ENCODE measurements at places on chromosomes 13 and 19.

DNA sequence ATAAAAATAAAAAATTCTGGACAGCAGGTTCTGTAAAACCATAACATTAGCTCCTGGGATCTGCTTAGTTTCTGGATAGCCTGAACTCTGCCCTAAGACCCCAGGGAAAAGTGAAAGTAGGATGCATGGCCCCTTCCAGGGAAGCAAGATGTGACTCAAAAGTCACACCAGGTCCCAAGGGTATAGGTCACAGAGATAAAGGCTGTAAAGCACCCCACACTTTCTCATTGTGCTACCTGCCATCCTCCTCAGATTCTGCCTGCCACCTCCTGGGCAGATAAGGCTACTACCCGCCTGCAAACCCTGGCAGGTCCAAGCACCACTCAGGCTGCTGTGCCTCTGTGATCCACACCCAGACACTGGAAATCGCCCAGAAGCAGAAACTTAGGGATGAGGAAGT is 20.6 kb downstream of the FFAR2 start:
- peak; percentile 25 for DNase-seq

DNA sequence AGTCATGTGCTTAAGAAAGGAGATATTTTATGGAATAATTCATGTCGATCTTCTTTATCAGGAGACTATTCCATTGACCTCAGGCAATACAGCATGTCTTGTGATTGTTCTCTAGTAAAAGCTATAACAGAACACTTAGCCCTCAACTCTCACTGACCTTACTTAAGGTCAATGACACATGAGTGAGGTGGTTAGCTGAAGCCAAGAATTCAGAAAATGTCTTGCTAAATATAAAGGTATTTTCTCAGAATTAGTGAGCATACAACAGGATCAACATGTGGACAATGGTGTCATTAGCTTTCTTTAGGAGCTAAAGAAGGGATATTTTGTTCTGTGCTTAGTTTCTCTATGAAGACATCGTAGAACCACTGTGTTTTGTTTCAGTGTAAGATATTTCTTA is 1730.4 kb upstream of the SLC10A2 start:
- DNase-seq = no peak

GRCh38 chr13:78610381-78610883 is 7.1 kb upstream of the POU4F1 start:
- peak; percentile 15 for DNase-seq

DNA sequence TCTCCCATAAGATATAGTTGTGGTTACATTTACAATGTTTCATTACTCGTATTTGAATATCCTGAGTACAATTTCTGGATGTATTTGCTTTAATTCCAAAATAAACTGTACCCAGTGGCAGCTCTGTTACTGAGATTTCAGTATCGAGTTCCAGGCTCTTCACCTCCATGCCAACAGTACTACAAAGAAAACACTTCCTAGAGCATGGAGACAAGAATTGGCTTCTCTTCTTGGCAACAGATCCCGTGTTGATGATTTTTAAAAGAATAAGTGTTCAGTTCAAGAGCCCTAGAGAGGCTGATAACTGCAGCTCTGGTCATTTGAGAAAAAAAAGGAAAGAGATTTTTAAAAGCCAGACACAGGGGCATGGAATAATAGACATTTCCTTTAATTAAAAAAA is 302.8 kb downstream of the EFNB2 start:
- no peak for DNase-seq

DNA sequence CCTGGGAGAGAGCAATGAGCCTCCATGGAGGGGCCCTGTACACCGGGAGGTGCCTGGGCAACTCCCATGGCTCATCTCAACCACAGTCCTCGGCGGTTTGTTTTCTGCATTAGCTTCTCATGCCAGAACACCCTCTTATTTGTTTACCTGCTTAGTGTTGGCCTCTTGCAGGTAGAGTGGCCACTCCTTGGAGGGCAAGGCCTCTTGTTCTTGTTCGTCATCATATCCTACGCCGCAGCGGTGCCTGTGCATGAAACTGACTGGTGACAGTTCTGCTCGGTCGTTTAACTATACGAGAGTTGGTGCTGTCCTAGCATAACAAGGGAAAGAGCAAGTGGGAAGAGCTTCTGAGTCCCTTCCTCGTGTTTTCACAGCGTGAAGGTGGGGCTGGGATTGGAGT is 40.5 kb upstream of the RNF113B start:
- DNase-seq = no peak

DNA sequence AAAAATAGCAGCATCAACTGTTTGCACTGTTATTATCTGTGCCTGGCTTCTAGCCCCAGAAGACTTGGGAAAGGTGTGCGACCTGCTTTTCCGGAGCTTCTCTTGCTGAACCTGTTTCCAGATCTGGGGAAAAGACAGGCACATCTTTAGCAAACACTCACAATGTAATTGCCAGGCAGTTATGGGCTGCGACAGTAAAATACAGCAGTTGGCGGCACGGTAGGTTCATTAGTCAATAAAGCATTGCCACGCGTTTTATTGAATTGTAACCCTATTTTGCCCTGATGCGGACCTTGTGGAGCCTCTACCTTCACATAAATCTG is 223.7 kb upstream of the TSHZ3 start:
- DNase-seq = no peak

DNA sequence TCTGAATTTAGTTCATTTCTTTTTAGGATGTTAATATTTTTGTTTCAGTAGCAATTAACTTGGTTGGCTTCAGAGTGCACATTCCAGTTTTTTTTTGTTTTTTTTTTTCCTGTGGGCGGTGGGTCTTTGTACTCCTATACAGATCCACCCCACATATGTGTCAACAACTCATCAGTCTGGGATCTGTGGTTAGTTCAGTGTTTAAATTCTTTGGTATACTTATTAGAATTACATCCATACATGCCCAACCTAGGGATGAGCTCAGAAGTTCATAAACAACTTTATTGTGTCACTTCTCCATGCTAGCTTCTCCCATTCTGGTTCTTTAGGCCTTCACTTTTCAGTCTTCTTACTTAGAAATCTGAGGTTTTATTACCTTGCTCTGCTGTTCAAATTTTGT is 50.9 kb downstream of the PCCA start:
- peak; percentile 8 for DNase-seq

GRCh38 chr13:104491916-104492315 is 1425.7 kb upstream of the SLC10A2 start:
- DNase-seq = no peak

DNA sequence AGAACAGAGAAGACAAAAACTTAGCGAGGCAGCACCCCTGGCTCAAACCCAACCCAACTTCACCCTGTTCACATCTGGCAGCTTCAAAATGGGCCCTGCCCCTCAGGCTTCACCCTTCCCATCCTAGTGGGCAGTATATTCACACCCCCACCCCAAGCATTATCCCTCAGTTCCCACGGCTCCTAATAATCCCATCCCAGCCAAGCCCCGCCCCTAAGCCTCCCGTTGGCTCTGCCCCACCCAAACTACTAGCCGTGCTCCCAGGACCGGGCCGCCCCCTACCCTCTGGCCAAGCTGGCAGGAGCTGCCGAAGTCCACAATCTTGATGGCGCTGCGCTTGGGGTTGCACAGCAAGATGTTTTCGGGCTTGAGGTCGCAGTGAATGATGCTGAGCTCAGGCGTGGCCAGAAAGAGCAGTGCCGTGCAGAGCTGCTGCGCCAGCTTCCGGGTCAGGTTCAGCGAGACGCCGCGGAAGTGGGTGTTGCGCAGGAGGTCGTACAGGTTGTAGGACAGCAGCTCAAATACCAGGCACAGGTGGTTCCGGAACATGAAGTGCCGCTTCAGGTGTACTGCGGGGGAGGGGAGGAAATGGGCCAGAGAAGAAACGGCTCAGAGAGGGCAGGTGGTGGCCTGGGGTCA is 5.8 kb downstream of the DYRK1B start:
- DNase-seq = no peak

DNA sequence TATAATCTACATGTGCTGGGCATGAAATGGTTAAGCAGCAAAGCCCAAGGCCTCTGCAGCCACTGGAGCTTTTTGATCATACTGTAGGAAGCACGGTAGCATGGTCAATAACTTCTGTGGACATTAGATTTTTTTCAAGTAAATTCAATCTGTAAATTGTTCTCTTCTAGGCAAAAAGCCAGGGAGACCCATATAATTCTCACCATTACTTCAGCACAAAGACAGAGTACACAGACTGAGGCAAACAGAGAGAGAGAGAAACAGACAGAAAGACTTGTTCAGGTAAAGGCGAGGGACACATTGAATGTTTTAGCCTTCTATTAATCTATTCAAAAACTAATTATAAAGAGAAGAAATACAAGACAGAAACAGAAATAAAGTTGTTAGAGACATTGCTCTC is 349.4 kb downstream of the RFC3 start:
- no peak for DNase-seq

- DNase-seq = peak; percentile 74
Measured at GRCh38 chr13:32639502-32640105, 53.4 kb downstream of the PDS5B start.

DNA sequence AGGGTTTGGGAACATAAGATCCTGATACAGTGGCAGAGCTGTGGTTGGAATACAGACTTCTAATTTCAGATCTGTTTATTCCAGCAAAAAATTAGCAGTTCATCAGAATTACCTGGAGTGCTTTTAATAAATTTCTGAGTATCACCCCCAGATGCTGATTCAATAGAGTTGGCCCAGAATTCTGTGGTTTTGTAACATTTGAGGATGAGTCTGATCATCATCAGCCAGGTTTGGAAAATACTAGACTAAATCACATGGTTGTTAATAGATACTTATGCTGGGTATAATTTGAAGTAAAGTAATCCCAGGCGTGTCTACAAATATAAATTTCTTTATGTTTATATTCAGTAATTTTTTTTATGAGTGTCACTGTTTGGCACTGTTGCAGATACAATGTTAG is 4.8 kb downstream of the USPL1 start:
- DNase-seq = no peak

DNA sequence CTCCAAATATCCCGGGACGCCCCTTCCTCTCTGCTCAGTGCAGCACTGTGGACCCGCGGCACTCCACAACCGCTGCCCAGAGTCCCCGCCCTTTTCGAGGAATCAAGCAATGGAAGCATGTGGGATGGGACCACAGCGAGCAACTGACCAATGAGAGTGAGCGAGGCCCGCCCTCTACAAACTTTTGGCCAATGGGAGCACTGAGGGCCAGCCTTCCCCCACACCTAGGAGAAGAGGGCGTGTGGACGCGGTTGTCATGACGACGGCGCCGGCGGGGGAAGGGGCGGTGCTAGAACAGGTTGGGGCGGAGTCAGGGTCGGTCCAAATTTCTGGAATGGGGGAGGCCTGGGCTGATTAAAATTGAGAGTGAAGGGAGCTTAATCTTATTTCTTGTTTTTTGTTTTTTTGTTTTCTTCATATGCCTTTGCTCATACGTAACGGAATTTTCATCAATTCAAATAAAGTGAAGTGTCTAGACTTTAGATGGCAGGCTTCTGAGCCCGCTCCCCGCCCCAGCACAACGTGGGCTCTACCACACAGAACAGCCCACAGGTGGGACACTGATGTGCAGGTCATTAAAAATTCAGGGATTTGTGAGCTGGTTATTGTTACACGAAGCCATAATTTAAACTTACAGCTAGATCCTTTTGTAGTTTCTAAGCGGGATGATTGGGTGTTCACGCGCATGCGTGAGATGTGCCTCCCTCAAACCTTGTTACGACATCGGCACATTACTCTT is at the start of gene DNAAF3:
Gene DNAAF3, minus strand, starts transcription at position 84 of the 739 bp plus-strand sequence. CDS start 200 bp downstream, outside the sequence.
- peak; percentile 96 for DNase-seq

DNA sequence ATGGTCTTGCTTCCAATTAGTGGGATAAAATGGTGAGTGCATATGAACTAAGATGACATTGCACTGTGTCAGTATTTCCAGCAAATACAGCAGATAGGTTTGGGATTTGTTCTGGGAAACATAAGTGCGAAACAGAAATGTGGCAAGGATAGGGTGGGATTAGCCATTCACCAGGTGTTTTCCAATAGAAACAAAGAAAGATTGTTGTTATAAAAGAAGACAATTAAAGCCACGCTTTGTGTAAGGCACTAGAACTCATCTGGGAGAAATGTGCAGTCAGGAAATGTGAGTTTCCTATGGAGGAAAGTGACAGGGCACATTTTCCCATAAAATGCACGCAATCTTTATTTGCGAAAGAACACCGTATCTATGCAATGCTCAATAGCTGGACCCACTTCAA is 1547.8 kb downstream of the EFNB2 start:
- DNase-seq = no peak

- no peak for DNase-seq
Measured at GRCh38 chr13:52155177-52155576, 4.2 kb downstream of the NEK3 start.

- no peak for DNase-seq
Measured at GRCh38 chr13:86731987-86732386, 932.8 kb upstream of the SLITRK6 start.

GRCh38 chr13:25490236-25490635 is 118.5 kb downstream of the ATP8A2 start:
- no peak for DNase-seq

- DNase-seq = no peak
Measured at GRCh38 chr19:2126879-2127518, 24.4 kb downstream of the AP3D1 start.

GRCh38 chr19:55348317-55349034 is 6.0 kb downstream of the COX6B2 start:
- DNase-seq = no peak

DNA sequence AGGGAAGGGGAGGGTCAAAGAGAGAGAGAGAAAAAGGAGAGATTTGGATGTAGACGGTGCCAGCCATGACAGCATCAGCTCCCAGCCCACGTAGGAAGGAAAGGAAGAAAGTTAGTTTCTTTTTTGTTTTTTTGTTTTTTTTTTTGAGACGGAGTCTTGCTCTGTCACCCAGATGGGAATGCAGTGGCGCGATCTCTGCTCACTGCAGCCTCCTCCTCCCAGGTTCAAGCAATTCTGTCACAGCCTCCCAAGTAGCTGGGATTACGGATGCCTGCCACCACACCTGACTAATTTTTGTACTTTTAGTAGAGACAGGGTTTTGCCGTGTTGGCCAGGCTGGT is 27.6 kb downstream of the ELL start:
- DNase-seq = peak; percentile 58

GRCh38 chr13:97798171-97798821 is 155.2 kb upstream of the IPO5 start:
- no peak for DNase-seq

GRCh38 chr13:111367340-111367739 is 46.9 kb downstream of the TEX29 start:
- DNase-seq = no peak

DNA sequence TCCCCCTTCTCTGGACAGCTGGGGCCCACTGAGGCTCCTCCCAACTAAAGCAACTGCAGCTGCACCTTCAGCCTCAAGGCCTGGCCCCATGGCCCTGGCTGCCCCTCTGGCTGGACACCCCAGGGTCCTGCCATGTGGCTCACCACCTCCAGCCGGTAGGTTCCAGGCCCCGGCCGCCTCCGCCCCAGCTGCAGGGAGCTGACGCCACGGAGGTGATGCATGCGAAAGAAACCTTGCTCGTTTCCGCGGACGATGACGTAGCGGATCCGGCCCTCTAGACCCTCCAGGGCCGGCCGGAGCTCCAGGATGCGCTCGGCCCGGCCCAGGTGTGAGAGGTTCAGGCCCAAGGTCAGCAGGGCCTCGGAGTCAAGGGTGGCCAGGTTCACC is 13.3 kb downstream of the CCL25 start:
- DNase-seq = no peak

Data from AG10803 (cell line).